Activated CD8-positive, alpha-beta memory T cell treated with anti-CD3 and anti-CD28 coated beads for 1 hour (primary cell): ENCODE measurements at places on chromosomes 7 and 10.
A peak's percentile ranks its signal among the peaks of the same experiment; 100 is the strongest.

DNA sequence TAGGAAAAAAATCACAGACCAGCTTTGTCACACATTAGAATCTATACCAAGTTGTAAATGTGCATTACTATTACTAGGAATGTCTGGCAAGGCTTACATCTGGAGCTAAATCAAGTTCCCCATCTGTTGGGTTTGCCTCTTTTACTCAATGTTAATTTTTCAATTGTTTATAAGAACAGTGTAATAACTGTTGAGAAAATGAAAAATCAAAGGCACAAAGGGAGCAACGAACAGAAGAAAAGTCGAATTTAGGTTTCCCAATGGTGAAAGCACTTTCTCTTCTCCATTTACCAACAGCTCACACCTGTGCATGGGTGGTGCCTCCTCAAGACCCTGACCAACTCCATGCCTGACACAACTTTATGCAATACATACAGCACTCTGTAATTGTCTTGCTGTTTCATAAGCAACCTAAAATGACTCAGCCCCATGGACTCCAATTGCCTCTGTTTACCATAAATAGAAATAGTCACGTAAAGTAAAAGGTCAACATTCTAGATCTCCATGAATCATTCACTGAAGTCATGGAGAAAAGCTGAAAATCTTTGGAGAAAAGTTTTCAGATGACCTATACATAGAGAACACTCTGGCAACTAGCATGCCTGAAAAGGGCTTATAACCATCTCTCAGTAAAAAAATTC, 95.5 kb upstream of the KCNIP2 start:
- no peak for DNase-seq

- DNase-seq, result no peak
Observed at GRCh38 chr10:7119325-7120015, 291.4 kb downstream of the SFMBT2 start.

GRCh38 chr7:3616306-3616705, 315.3 kb downstream of the SDK1 start:
- DNase-seq, result no peak

DNA sequence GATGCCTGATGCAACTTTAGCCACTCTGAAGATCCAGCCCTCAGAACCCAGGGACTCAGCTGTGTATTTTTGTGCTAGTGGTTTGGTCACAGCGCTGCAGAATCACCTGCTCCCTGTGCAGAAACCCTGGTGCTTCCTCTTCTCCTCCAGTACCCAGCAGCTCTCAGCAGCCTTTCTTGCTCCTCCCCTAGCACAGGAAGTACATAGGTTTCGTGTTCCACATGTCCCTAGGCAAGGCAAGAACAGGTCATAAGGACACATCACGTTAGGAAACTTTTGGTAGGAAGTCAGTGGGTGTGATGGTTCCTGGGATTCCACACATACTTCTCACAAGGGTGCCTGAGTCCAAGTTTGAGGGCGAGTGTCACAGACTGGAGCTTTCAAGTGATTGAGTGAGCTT, 167.9 kb upstream of the PRSS1 start:
- no peak for DNase-seq

GRCh38 chr10:114391599-114391998, 12.7 kb downstream of the AFAP1L2 start:
- no peak for DNase-seq

GRCh38 chr7:351256-351655, 61.3 kb downstream of the FOXL3 start:
- DNase-seq, result no peak

DNA sequence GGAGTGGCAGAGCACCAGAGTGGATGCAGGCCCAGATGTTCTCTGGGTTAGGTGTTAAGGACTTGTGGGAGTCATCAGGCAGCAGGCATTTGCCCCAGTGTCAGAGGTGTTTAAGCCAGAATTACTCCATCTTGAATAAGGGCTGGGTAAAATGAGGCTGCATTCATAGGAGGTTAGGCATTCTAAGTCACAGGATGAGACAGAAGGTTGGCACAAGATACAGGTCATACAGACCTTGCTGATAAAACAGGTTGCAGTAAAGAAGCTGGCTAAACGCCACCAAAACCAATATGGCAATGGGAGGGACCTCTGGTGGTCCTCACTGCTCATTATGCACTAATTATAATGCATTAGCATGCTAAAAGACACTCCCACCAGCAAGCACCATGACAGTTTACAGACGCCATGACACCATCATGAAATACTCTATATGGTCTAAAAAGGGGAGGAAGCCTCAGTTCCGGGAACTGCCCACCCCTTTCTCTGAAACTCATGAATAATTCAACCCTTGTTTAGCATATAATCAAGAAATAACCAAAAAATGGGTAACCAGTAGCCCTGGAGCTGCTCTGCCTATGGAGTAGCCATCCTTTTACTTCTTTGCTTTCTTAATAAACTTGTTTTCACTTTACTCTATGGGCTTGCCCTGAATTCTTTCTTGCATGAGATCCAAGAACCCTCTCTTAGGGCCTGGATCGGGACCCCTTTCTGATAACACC, 882 bp upstream of the LRRC61 start:
- DNase-seq, result peak; percentile 27

DNA sequence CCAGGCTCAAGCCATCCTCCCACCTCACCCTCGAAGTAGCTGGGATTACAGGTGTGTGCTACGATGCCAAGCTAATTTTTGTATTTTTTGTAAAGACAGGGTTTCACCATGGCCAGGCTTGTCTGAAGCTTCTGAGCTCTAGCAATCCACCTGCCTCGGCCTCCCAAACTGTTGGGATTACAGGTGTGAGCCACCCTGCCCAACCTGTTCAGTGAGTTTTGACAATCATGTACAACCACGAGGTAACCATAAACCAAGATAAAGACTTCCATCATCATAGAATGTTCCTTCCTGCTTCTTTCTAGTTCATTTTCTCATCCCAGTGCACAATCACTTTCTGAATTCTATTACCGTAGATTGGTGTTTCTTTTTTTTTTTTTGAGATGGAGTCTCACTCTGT, 30.5 kb upstream of the MKRN1 start:
- DNase-seq, result no peak

- DNase-seq, result no peak
Observed at GRCh38 chr10:44356139-44357022, 28.5 kb downstream of the CXCL12 start.

- DNase-seq, result no peak
Observed at GRCh38 chr7:28533267-28533666, 120.9 kb downstream of the CREB5 start.

DNA sequence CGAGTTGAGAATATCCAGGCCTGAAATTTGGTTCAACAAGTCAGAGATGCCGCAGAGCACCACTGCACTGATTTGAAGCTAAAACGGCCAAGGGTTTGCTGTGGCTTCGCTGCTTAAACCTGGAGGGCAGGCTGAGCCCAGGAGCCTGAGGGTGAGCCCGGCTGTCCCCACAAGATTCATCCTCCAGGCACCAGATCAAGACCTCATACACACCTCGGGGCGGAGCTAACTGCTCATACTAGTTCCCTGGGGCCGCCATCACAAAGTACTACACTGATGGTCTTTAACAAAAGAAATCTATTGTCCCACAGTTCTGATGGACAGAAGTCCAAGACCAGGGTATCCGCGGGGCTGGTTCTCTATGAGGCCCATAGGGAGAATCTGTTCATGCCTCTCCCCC, 16.9 kb upstream of the TRIM56 start:
- no peak for DNase-seq

- DNase-seq, result no peak
Observed at GRCh38 chr7:141234335-141235105, 160.7 kb downstream of the TMEM178B start.

GRCh38 chr10:98910048-98910447, 325.6 kb downstream of the HPSE2 start:
- no peak for DNase-seq

- no peak for DNase-seq
Observed at GRCh38 chr7:129664029-129665012, 52.8 kb downstream of the NRF1 start.

GRCh38 chr10:49350846-49351532, 44.9 kb downstream of the DRGX start:
- no peak for DNase-seq

GRCh38 chr10:17993361-17993760, 41.6 kb downstream of the SLC39A12 start:
- no peak for DNase-seq

DNA sequence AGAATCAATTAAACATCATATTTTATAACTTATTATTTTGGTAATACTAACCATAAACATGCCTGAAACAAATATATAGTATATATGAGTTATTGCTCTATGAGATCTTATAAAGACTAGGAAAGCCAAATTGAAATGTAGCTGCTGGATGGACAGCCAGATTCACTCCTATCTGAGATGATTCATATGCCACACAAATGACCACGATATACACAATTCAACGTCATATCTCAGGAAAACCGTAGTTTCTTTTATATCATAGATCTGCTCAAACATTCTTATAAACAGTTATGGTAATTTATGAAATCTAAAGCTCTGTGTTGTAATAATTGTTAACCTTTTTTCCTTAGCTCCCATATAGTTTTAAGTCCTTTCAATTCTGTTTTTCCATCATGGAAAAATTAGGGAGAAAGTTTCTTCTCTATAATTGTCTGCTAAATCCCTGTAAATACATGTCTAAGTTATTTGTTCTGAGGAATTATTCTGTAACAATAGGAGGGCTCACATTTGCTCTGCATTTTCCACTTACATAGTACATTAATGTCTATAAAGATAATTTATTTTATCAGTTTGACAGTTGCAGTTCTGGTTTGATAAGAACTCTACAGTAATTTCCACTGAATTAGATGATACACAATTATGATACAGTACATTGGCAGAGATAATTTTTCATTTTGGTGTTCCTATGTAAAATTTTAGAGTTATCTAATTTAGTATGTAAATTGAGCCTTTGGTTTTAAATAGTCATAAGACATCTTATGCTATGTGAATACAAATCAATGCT, 42.7 kb downstream of the GNAT3 start:
- no peak for DNase-seq

DNA sequence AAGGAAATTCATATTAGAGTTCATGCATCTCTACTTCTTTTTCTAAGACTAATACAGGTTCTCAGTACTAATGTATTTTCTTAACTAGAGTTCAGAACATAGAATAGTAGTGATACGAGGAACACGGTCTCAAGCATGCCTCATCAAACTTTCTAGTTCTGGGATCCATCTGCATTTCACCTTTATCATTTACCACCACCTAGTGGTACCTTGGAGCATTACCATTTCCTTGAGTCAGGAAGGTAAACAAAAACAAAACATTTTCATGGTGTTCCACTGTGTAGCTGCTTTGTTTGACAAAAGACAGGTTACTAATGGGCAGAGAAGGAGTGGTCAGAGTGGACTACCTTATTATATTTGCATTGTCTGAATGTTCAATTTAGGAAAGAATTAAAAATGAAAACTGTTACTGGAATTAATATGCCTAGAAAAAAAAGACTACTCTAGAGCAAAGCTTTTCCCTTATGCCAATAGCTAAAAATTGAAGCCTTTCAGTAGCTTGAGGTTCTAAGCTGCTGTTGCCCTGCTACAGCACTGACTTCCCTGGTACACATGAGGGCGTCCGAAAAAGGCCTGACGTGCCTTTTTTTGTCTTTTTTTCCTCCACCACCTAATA, 44.5 kb downstream of the STARD3NL start:
- no peak for DNase-seq

- no peak for DNase-seq
Observed at GRCh38 chr10:119250641-119251314, 43.4 kb downstream of the GRK5 start.

- DNase-seq, result no peak
Observed at GRCh38 chr10:71534568-71535194, 138.0 kb downstream of the CDH23 start.

GRCh38 chr7:18824157-18824556, 293.3 kb downstream of the TWIST1 start:
- no peak for DNase-seq

GRCh38 chr10:113020838-113021237, 70.8 kb downstream of the TCF7L2 start:
- no peak for DNase-seq

DNA sequence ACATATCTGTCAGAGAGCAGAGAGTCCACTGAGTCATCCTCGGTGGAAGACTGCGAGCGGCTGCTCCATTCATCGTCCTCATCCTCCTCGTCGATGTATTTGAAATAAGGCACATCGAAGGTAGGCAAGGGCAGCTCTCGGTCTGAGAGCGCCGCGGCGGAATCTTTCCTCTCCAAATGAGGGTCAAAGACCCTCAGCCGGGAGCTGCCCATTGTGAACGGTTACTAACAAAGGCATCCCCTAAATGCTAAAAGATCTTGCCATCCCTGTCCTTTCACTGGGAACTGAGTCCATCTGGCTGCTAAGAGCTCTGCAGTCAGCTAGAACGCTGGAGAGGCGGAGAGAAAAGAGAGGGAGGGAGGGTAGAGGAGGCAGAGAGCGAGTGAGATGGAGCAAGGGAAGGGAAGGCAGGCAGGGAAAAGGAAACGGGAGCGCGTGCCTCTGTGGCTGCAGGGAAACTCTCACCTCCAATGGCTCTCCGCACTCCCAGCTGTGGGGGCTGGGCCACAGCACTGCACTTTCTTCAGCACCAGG, 163.4 kb downstream of the RAPGEF5 start:
- DNase-seq, result no peak

- DNase-seq, result no peak
Observed at GRCh38 chr7:36710186-36710791, 14.0 kb downstream of the AOAH start.

DNA sequence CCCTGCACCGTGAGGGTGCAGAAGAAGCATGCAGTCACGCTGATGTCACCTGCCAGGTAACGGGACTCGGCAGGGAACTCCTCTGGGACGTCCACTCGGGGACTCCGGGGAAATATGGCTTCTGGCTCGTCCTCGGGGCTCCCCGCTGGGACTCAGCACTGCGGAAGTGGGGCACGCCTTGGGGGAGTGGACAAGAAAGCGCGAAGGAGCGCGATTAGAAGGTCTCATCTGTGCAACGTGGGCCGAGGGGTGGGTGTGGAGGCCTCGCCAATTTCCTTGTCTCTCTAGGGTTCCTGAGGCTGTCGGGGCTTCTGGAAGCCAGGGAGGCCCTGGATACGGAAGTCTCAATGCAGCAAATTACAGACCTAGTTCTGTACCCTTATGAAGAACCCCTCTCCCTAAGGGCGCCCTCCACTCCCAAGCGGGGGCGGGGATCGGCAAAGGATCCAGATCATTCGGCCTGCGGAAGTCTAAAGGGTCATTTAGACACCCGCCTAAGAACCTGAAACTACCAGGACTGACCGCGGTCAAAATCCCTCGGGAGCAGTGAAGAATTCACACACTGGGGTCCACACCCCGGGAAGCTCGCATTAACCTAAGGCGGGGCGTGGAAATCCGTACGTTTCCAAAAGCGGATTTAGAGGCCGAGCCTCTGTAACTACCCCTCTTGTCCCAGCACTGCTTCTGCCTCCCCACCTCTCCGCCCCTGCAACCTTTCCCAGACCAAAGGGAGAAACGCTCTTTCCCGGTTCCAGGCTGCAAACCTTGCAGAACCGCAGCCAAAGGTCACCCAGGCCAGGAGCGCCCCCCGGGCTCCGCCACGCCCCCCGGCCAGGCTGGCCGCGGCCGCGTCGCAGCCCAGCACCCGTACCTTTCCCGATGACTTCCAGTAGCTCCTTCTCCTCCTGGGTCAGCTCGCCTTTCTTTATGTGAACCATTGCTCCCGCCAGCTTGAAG, 640 bp downstream of the ANKMY2 start:
- DNase-seq, result peak; percentile 40
